Naive thymus-derived CD8-positive, alpha-beta T cell (primary cell): ENCODE measurements at places on chromosomes 3 and 15.

- no peak for DNase-seq
Measured at GRCh38 chr3:9747267-9747666, 2.5 kb upstream of the OGG1 start.

- DNase-seq = no peak
Measured at GRCh38 chr3:66224220-66224619, 3.4 kb downstream of the SLC25A26 start.

- DNase-seq = no peak
Measured at GRCh38 chr15:38593524-38593923, 28.9 kb upstream of the RASGRP1 start.

GRCh38 chr3:153970047-153970446 is 151.1 kb upstream of the ARHGEF26 start:
- no peak for DNase-seq

DNA sequence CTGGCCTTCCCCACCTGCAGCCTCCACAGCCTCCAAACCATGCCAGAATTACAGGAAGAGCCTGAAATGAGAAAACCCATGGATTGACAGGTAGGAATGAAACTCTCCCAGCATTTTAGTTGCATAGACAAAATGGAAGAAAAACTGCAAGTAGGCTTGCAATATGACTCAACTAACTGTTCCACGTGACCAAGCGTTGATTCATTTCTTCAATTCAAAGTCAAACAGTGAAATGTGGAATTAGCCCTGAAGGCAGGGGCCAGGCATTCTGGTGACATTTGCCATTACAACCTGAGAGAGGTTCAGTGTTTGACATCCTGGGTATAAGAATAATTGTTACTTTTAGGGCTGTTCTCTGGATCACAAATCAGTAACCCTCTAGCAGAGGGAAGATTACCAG is 676.5 kb upstream of the CFAP20DC start:
- DNase-seq = no peak

DNA sequence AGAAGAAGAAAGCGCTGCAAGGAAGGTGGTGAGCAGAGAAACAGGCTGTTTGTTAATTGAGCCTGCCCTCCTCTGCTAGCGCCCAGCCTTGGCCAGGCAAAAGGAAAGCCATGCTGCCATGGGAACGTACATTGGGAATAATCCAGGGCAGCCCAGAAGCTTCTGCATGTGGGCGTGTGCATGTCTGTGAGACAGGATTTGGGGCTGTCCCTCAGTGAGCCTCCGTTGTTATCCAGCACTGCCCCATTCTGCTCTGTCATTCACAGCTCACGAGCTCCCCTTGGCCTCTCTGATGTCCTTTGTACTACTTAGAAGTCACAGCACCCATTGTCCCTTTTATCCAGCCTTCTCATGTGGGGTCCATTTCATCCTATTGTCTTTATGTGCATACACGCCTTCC is 239.1 kb upstream of the ROPN1 start:
- DNase-seq = no peak

DNA sequence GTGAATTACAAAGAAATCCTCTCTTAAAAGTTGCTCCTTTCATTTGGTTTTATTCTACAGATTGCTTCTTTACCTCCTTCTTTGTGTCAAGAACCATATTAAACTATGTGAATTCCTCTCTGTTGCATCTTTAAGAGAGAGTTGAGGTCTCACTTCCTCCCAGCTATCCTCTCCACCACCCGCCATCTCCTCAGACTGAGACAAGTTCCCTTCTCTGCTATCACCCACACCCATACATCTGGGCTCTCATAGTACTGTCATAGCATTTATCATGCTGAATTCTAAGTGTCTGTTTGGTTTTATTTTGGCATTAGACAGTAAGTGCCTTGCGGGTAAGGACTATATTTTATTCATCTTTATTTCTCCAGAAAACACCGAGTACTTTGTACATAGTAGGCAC is 54.2 kb downstream of the B3GALNT1 start:
- no peak for DNase-seq

DNA sequence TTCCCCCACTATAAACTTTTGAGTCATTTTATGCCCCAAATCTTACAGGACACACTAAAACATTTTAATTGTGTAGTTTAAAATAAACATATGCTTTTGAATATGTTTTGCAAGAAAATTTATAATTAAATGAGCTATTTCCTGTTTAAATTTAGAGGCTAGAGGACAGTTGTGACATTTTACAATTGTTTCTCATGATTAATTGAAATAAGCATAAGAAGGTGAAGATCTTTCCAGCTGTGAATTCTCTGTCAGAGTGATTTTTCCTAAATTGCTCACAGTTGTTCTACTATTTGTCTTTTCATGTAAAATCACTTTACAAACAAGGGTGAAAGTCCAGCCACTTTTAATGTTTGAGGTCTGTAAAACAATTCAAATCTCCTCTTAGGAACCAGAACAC is 892.3 kb downstream of the CADM2 start:
- no peak for DNase-seq
